K562 (cell line): ENCODE measurements at places on chromosomes 1 and 21. TPM values are rescaled to one million over a fixed set of nuclear protein-coding genes. Genes with fewer than 3 reads are reported as not detected.

Gene SIM2
- total RNA-seq = 0.11 TPM in 2 replicates

Gene HAPLN2
- 3.6 and 5.2 TPM in 2 replicates for total RNA-seq

Gene IFI44L
- total RNA-seq = 0.18 and 0.22 TPM in 2 replicates

Gene KRTAP19-1
- not detected in 2 replicates for total RNA-seq

Gene C1orf115
- total RNA-seq = 0.09 TPM in 1 of 2 replicates, not detected in the other

Gene RGL1
- 0.07 TPM in 2 replicates for total RNA-seq

Gene DNAI4
- 2.9 TPM in 2 replicates for total RNA-seq

Gene SH2D1B
- total RNA-seq = 5.4 and 6.3 TPM in 2 replicates

Gene LEFTY1
- total RNA-seq = 0.20 and 0.24 TPM in 2 replicates

Gene PTP4A2
- 429 and 432 TPM in 2 replicates for total RNA-seq

Gene CFHR4
- total RNA-seq = not detected in 2 replicates

Gene FAM151A
- total RNA-seq = not detected in 2 replicates

Gene FGR
- total RNA-seq = 0.11 and 0.38 TPM in 2 replicates

Gene ECM1
- 30.1 and 39.3 TPM in 2 replicates for total RNA-seq

Gene CGN
- total RNA-seq = 0.27 and 0.34 TPM in 2 replicates

Gene TMPRSS3
- not detected in 2 replicates for total RNA-seq

Gene ASAP3
- total RNA-seq = 27.6 and 31.2 TPM in 2 replicates

Gene BRINP3
- 0.16 and 0.31 TPM in 2 replicates for total RNA-seq

Gene NOTCH2NLA
- total RNA-seq = 10.1 and 10.7 TPM in 2 replicates

Gene SPRR2F
- 0.76 TPM in 1 of 2 replicates, not detected in the other for total RNA-seq

Gene PEX11B
- 18.9 and 21.2 TPM in 2 replicates for total RNA-seq

Gene JAM2
- not detected in 2 replicates for total RNA-seq

Gene GJA8
- total RNA-seq = not detected in 2 replicates

Gene TNFRSF8
- total RNA-seq = 38.4 and 40.2 TPM in 2 replicates

Gene PLCH2
- 0.04 and 0.16 TPM in 2 replicates for total RNA-seq

Gene FCER1G
- 0.31 TPM in 1 of 2 replicates, not detected in the other for total RNA-seq

Gene LCE3E
- total RNA-seq = not detected in 2 replicates

Gene NCDN
- total RNA-seq = 33.5 and 35.1 TPM in 2 replicates

Gene ZSWIM5
- total RNA-seq = 0.07 and 0.22 TPM in 2 replicates

Gene LEPR
- total RNA-seq = 43.1 and 43.6 TPM in 2 replicates

Gene KCNH1
- not detected in 2 replicates for total RNA-seq

Gene VASH2
- 0.13 and 0.40 TPM in 2 replicates for total RNA-seq

Gene SLFNL1
- total RNA-seq = 0.07 TPM in 1 of 2 replicates, not detected in the other

Gene OR2AK2
- total RNA-seq = not detected in 2 replicates
